ENCODE measurements at places on chromosomes 7 and 10.

DNA sequence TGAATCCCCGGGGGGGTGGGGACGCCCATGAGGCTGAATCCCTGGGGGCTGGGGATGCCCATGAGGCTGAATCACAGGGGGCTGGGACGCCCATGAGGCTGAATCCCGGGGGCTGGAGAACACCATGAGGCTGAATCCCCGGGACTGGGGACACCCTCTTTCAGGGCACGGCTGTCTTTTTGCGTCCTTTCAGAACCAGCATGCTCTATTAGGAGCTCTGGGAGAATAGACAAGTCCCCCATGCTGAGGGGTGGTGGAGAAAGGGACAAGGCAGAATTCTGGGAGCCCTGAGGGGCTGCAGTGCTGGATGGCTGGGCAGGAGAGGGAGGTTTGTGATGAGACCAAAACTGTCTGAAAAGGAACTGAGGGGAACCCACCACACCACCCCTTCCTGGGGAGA is 257.3 kb upstream of the TCERG1L start:
- DNase-seq, result no peak

GRCh38 chr7:158396982-158397862 is 190.4 kb downstream of the PTPRN2 start:
- DNase-seq, result no peak

GRCh38 chr7:12256090-12256489 is 45.0 kb downstream of the TMEM106B start:
- DNase-seq, result no peak

- no peak for DNase-seq
These were observed 164.1 kb downstream of the RPS24 start for GRCh38 chr10:78197628-78198272.

GRCh38 chr10:5343561-5343960 is 21.2 kb upstream of the UCN3 start:
- no peak for DNase-seq

DNA sequence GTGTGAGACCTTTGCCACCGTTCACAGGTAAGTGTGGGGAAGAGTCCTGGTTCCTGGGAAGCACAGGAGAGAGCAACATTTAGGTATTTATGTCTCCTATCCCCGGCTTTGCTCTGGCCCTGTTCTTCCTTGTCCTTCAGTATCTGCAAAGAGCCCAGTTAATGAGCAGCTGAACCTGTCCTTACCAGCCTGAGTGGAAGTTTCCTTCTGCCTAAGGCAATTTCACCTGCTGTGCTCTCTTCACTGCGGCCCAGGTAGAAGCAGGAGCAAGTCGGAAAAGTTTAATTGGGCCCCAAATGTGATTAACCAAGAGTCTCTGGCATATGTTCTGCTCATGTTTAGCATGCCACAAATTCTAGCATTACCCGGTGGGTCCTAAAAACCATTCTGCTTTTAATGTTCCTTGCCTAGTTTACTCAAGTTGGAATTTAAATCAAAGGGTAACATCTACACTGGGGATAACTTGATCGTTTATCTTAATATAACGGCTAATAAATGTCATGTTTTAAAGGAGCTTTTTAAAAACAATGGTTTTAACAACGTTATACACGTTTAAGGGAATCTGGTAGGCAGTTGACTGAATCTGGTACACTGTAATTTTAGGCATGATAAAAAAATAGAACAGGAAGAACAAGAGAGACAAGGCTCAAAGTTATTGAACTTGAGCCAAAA is 817.1 kb downstream of the TYW1 start:
- DNase-seq, result no peak

- no peak for DNase-seq
These were observed 29.0 kb downstream of the MRPL32 start for GRCh38 chr7:42961170-42961569.

- no peak for DNase-seq
These were observed 381.8 kb upstream of the FZD8 start for GRCh38 chr10:36023939-36024338.

DNA sequence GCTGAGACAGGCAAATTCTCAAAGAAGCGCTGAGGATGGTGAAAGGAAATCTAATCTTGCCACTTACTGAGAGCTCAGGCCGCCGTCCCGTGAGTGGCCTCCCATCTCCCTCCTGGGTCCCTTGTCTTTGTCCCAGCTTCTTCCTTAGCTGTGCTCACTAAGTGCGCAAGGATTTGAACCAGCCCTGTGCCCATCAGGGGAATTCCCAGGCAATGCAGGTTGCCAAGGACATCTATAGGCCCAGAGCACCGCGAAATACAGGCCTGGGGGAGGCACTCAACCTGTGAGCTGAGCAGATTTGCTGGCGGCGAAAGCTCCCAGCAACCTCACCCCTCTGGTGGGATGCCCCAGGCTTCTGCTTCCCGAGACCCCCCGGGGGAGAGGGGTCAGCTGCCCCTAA is 64.8 kb downstream of the OAT start:
- no peak for DNase-seq

DNA sequence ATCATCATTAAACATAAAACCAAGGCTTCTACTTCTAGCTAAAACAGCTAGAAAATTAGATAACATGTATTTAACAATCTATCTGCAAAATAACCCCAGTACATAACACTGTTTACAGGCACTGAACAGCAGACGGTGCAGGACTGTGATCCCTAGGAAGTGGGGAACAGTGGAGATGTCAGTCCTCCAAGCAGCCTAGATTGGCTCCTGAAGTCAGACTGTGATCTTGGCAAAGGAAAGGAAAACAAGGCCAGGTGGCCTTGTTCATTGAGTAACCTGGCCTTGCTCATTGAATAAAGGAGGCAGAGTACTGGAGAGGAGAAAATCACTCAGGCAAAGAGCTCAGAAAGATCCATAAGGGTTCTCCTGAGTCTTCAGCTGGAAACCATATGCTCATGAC is 77.7 kb upstream of the DIP2C start:
- DNase-seq, result no peak

- no peak for DNase-seq
These were observed 277.0 kb downstream of the CRPPA start for GRCh38 chr7:16144361-16144760.

DNA sequence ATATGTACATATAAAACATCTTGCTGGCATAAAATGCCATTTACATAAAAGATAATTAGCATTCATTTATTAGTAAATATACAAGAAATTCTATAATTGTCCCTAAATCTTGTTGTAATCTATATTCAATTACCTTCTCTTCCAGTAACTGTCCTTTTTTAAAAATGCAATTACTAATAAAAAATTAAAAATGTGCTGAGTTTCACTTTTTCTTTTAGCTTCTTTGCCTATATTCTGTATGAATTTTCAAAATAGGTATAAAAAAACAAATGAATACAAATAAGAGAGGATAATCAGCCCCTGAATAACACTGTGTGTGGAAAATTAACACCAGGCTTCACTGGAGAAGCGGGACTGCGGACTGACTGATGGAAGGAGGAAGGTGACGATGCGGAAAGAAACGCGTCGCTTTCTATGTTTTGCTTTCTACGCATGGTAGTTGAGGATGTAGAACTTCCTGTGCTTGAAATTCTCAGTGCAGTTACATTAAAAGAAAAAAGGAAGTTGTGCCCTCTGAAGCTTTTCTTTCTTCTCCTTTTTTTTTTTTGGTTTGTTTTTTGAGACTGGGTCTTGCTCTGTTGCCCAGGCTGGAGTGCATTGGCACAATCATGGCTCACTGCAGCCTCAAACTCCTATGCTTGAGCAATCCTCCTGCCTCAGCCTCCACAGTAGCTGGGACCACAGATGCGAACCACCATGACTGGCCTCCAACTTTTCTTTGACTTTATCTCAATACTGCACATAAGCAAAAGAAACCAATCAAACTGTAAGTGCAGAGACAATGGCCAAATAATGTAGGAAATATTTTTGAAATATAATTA is 7.4 kb upstream of the ZMYND11 start:
- DNase-seq, result no peak

- no peak for DNase-seq
These were observed 113.5 kb downstream of the SMURF1 start for GRCh38 chr7:99030457-99030856.

- DNase-seq, result no peak
These were observed 14.4 kb upstream of the WASL start for GRCh38 chr7:123763191-123763661.

DNA sequence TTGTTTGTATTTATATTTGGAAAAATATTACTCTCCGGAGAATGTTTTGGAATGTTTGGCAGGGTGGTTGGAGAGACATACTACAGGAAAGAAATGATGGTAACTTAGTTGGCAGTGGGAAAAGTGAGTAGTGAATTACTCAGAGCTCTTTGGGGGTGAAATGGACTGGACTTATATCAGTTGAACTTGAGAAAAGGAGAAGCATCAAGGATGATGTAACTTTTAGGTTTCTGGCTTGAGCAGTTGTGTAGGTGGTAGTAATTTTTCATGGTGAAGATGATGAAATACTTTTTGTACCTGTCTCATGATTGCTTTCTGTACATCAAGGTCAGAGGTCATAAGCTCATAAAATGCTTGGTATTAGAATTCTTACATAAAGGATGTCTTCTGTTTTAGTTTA is 617.2 kb downstream of the AUTS2 start:
- no peak for DNase-seq

DNA sequence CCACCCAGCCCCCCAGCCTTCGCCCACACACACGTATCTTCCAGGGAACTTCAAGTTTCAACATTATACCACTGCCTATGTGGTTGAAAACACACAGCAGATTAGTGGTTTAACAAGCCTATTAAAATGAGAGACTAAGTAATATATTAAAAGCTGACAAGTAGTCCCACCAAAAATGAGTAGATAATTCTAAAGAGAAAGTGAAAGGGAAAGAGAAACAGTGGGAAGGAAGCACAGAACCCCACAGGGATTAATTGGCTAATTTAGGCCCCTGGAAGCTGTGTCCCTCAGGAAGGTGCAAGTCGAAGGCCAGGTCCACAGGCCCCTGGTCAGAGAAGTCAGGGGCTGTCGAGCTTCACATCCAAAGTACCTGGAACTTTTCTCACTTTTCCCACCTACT is 210.5 kb upstream of the YAE1 start:
- no peak for DNase-seq

DNA sequence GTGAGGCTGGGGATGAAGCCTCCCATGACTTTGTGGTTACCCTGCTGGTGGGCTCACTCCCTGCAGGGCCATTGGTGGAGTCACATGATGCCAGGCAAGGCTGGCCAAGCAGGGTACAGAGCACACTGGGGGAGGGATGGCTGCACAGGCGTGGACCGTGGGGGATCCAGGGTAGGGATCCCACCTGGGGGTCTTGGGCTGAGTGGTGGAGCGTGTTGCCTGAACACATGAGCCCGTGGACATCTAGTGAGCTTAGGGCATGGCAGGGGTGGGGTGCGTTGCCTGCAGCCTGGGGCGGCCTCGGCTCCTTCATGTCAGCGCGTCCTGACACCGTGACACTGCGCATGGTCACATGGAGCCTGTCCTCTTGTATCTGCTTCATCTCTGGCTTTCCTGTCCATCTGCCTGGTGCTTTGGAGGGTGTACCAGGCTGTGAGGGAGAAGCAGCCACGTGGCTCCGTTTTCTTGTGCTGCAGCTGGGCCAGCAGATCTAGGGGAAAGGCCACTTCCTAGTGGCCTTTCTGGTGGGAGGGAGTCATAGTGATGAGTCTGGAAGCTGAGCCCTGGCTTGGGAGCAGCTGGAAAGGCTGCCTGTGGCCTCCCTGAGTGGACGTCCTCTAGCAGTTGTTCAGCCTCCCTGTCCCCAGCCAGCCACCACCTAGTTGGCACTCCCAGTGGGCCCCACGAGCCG is 96.2 kb downstream of the LHPP start:
- no peak for DNase-seq

DNA sequence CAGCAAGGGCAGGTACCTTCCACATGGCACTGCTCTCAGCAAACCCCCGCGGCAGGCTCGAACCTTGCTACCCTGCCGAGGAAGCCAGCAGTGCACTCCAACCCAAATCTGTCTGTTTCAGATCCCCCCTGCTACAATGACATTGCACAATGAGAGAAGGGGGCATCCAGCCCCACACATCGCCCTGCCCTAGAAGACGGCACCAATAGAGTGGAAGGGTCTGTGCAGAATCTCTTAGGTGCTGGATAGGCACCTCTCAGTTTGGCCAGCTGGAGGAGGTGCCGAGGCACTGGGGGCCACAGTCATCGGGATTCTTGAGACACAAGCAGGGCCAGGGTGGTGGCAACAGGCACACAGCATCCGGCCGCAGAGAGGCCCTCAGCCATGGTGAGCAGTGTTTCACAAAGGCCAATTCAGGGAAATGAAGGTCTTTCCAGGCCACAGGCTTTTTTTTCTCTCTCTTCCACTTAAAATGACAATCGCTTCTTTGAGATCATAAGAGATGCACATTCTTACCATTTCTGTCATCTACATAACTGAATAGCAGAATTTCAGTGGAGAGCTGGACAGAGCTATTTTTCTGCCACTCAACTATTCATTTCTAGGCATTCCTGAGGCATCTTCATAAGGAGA is 281.3 kb downstream of the TNS3 start:
- no peak for DNase-seq

GRCh38 chr7:44072364-44073231 is 7.2 kb upstream of the PGAM2 start:
- DNase-seq, result no peak

GRCh38 chr7:78368771-78369170 is 570.2 kb downstream of the PHTF2 start:
- DNase-seq, result no peak

DNA sequence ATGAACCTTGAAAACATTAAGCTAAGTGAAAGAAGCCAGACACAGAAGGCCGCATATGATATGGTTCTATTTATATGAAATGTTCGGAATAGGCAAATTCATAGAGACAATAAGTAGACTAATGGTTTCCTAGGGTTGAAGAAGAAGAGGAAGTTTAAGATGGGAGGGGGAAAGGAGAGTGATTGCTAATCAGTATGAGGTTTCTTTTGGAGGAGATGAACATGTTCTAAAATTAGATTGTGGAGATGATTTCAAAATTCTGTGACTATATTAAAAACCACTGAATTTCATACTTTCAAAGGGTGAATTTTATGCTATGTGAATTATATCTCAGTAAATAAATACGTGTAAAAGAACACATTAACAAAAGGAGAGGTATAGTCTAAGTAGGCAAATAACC is 176.4 kb upstream of the HPS1 start:
- no peak for DNase-seq

- DNase-seq, result no peak
These were observed 16.9 kb downstream of the MEOX2 start for GRCh38 chr7:15669443-15670090.

DNA sequence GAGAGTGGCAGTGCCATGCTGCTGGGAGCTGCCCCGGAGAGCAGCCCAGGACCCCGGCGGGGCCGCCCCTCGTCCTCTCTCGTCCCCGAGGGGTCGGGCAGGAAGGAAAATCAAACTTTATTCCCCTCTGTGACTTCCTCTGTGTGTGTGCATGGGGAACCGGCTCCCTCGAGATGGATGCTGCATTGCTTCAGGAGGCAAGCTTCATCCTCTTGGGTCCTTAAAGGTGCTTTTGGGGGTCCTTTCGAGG is 726 bp downstream of the MCU start:
- DNase-seq, result no peak

DNA sequence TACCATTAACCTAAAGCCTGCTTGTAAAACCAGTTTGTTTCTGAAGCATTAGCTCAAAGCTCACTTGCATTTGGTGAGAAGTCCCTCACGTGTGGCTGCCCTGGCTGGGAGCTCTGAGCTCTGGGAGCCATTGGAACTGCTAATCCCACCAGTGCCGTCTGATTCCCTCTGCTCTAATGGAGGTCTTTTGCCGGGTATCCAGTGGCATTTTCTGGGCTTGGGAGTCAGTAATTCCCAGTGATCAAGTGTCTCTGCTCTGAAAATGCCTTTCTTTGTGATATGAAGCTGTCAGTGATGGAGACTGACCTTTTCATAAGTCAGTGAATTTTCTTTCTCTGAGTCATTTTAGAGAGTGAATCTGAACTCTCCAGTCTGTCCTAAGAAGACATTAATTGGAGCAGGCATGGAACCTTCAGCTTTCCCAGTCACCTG is 36.9 kb upstream of the FAM20C start:
- DNase-seq, result no peak

All from NCI-H1436 treated with DMSO at 0.1 percent for 48 hours (cell line).